ENCODE measurements at places on chromosomes 2 and 18.

GRCh38 chr2:215998636-215999035 is 14.7 kb downstream of the MREG start:
- DNase-seq, result no peak

GRCh38 chr2:28652217-28652616 is 99.4 kb upstream of the PPP1CB start:
- no peak for DNase-seq

DNA sequence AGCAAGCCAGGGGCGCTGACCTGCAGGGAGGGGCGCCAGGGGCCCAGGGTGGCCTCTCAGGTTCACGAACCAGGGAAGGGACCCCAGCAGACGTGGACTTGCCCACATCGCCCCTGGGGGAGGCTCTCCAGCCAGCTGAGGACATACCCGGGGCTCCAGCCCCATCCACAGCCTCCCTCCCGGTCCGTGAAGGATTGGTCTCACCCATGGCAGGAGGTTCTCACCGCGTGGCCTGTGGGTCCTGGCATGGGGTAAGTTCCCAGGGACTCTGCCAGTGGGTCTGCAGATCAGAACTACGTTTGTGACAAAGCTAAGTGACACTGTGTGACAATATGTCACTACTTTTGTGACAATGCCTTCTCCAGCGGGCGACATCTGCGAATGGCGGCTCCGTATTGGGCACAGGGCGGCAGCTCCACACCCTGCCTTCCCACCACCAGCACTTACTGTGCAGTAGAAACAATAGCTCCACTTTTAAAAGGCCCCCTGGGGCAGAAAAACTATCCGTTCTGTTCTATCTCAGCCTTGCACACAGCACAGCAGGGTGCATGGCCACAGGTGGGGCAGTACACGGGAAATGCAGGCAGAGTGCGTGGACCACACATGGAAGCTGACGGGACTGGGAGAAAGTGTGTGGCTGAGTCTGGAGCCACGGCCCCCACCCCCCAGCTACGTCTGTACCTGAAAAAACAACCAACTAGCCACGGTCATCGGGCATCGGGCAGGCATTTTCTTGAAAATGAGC is 65.2 kb upstream of the CTDP1 start:
- DNase-seq, result no peak

GRCh38 chr2:236369661-236370062 is 105.5 kb upstream of the ASB18 start:
- DNase-seq, result no peak

Measured in stimulated activated CD4-positive, alpha-beta T cell treated with anti-CD3 and anti-CD28 coated beads, Interleukin-1b, Interleukin-23, amount 100 ng/mL, for 1 hour (primary cell).